ENCODE measurements at places on chromosomes 13 and 19.

GRCh38 chr13:58313219-58313618, 681.7 kb downstream of the PCDH17 start:
- no peak for DNase-seq

GRCh38 chr19:56333506-56333905, 18.9 kb upstream of the ZSCAN5A start:
- DNase-seq: no peak

GRCh38 chr13:32255724-32256109, 59.4 kb downstream of the ZAR1L start:
- DNase-seq: no peak

DNA sequence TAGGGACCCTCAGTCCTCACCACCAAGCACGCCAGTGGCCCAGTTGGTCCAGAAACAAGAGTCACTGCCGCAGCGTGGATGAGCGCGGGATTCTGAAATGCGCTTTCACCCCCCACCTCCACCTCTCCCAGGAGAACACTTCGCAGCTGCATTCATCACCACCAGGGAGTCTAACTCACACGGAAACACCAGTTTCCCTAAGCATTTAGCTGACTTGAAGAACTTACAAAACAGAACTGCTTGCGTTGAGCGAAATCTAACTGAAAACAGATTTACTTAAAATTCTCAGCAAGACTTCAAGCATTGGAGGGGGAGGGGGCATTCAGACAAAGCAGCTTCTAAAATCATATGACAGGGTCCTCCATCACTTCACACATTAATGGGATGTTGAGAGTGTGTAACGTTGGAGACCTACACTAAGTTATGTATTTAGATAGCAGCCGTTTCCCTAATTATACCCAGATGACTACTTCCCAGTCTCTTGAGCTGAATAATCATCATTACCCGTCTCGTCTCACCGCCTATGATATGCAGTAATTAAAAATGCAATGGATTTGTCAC, 258.2 kb upstream of the IRS2 start:
- no peak for DNase-seq

DNA sequence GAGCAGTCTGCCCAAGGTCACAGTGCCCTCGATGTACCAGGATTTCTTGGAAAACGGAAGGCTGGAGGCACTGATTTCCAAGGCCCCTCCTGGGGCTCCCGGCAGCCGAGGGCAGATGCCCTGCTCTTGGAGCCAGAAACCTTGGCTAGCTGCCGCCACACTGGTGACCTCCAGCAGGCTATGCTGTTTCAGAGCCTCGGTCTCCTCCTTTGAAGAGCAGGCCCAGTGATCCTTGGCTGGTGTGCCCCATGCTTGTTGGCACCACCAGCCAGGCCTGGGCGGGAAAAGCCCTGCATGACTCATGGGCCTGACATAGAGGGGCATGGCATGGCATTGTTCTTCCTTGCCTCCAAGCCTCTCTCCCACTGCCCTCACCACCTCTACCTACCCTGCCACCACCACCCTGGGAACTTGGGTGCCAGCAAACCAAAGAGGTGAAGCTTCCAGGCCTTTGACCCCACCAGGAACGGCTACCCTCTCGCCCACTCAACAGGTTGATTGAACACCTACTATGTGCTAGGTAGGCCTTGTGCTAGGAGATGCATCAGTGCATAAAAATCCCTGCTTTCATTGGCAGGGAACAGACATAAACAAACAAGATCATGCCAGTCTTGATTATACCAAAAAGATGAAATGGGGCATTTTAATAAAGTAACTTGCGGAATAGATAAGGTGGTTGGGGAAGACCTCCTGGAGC, 1.6 kb upstream of the CLEC11A start:
- DNase-seq: no peak

DNA sequence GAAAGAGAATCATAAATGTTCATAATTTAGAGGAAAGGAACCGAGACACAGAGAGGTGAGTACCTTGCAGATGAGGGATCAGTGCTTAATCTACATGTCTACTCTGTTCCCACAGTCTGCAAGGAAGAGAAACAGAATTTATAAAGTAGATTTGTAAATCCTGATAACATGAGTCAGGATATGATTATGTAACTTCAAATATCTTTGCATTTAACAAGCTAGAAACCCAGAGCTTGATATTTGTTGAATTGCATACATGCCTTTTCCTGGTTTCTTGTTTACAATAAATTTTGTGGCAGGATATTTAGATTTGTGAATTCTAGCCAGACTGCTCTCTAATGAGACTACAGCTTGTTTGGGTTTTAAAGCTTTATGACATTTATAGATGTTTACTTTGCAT, 219.2 kb downstream of the ENOX1 start:
- DNase-seq: no peak

Measured in activated CD4-positive, alpha-beta T cell treated with anti-CD3 and anti-CD28 coated beads for 1 hour (primary cell).